ENCODE measurements at places on chromosomes 2 and 18. TPM values are rescaled to one million over a fixed set of nuclear protein-coding genes. Genes with fewer than 3 reads are reported as not detected.

Gene LDAH
- 45.4 TPM for total RNA-seq

Gene FZD7
- total RNA-seq = 0.16 TPM

Gene AQP4
- not detected for total RNA-seq

Gene RFX8
- 0.49 TPM for total RNA-seq

Gene PFN4
- total RNA-seq = 0.32 TPM

Gene NEB
- 1.1 TPM for total RNA-seq

Gene C2orf92
- total RNA-seq = 4.0 TPM

Gene TMEM247
- not detected for total RNA-seq

Gene ATOH8
- 31.7 TPM for total RNA-seq

Gene FAM237A
- not detected for total RNA-seq

Gene ABCG8
- not detected for total RNA-seq

Gene MC5R
- not detected for total RNA-seq

Gene GALNT14
- 0.13 TPM for total RNA-seq

Gene TMEM163
- 0.16 TPM for total RNA-seq

Gene LOXL3
- 1.8 TPM for total RNA-seq

Gene PRSS56
- total RNA-seq = not detected

Gene OTOS
- total RNA-seq = not detected

Data from bladder microvascular endothelial cell (primary cell).